ENCODE measurements at places on chromosomes 12 and 14.

DNA sequence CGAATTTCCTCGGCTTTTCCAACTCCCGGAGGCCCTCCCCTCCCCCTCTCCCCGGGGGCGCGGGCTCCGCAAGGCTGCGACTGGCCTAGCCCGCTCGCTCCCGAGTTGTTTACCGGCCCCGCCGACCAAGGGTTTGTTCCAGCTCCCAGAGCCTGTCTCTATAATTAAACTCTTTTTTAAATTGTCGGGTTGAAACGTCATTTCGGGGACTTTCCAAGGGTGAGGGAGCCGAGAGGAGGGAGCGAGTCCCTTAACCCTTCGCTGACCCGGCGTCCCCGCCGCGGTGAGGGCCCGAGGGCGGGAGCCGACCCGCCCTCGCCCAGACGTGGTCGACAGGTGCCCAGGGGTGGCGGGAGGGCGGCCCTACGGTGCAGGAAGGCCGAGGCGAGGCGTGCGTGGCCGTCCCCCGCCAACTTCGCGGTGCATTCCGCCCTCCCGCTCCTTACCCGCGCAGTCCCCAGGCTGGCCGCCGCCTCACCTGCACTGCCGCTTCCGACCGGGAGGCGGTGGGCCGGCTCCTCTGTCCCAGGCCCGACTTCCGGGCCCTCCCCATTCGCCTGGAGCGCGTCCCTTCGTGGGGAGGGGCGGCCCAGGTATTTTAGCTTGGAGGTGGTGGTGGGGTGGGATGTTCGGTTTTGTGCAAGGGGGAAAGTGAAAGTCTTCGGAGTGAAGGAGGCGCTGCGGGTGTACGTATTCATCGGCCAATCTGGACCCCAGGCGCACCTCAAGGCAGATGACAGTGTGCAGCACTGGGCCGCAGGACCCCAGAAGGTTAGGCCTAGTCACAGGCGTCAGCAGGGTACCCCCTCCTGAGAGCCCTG lies 2.9 kb upstream of the ZFP36L1 start:
- DNase-seq: no peak

- no peak for DNase-seq
These were observed 84.8 kb downstream of the BICD1 start for GRCh38 chr12:32191445-32191844.

DNA sequence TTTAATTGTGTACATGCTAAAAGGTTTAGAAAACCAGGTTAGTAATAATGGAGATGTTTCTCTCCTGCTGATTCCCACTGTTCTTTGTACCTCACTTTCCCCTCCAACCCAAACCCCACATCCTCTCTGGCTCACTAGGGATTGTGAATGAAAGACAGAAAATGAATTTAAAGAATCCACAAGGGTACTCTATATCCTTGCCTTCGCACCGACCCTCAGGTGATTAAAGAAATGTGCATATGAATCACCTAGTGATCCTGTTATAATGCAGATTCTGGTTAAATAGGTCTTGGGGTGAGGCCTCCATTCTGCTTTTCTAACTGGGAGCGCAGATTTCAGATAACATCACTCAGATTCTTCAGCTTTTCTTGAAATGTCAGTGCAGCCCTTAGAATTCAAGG lies 84.3 kb upstream of the OTX2 start:
- DNase-seq: no peak

DNA sequence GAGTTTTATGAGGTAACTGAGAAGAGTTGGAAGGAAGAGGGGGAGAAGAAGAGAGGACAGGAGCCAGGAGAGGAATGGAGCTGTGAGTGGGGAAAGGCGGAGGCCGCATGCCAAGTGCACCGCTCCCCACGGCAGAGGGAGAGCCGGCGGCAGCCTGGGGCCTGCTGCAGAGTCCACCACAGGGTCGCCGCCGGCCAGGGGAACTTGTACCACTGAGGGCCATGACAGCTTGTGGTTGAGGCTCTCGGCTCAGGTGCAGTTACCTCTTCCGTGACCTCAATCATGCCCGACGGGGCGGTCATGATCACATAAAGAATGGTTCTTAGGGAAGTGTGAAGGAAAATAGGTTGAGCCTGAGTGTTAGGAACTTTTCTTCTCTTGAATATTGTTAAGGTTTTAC lies 325.0 kb downstream of the SNAPC1 start:
- DNase-seq: no peak

DNA sequence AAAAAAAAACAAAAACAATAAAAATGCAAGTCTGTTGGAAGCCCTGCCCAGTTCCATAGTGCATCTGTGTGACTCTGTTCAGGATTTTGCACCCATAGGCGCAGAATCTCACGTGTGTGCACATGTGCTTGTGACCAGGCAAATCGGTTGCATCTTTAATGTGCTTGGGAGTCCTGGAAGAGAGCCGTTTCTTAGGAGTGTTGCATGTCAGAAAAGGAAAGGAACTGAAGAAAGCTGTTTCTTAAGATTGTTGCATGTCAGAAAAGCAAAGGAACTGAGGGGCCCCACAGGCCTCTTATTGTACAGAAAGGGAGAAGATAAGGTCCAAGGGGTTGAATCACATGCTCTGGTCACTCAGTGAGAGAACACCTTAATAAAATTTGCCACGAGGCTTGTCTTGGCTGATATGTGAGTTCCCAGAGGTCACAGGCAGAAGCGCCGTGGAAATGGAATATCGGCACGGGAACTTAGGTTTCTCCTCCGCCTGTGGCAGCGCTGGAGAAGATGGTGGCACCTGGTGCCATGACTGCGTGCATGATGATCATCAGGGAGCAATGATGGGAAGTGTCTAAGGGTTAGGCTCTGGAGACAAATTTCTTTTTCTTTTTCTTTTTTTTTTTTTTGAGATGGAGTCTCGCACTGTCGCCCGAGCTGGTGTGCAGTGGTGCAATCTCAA lies 90.0 kb downstream of the LRRC74A start:
- no peak for DNase-seq

DNA sequence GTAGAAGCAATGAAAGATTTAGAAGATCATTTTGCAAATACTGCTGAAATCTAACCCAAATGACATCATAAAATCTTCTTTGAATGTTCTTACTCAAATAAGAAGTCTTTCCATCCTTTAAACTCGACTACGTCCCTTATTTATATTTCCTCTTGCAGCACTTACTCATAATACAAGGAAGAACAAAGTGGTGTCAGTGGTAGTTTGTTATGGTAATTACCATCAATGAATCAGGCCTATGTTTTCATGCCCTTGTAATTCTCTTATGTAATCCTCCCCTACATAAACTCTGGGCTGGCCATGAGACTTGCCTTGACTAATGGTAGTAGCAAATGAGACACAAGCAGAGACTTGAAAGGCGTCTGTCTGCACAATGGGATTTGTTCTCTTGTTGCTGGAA lies 17.0 kb downstream of the EEA1 start:
- DNase-seq: no peak

DNA sequence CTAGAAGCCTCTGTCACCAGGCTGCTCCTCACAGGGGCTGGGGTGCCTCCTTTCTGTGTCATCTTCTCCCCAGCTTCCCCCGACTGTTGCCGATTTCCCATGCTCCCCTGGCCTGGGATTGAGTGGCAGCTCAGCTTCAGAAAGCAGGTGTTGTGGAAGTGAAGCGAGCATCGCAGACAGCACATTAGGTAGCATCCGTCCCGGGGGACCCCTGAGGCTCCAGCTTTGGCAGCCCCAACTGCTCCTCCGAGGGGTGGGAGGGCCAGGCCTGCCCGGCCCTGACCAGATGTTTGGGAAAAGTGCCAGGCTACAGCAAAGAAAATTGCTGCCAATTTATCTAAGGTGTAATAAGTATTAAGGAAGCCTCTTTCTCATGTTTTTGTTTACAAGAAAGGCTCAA lies 1045.6 kb downstream of the BCL11B start:
- no peak for DNase-seq

DNA sequence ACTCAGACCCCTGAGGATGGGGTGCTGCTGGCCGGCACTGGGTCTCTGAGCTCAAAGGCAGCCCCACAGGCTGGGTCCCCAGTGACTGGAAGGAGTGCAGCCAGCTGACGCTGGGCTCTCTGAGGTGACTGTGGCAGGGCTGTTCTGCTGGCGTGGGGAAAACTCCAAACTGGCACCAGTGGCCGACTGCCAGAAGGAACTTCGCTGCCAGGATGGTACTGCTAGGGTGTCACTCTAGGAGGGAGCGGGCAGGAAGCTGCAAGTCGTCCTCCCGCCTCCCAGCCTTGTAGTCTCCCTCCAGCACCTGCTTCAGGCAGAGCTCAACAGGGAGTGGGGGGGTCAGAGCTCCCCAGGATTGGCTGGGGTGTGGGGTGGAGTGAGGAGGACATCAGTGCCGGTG lies 41.3 kb downstream of the CDC42BPB start:
- no peak for DNase-seq

DNA sequence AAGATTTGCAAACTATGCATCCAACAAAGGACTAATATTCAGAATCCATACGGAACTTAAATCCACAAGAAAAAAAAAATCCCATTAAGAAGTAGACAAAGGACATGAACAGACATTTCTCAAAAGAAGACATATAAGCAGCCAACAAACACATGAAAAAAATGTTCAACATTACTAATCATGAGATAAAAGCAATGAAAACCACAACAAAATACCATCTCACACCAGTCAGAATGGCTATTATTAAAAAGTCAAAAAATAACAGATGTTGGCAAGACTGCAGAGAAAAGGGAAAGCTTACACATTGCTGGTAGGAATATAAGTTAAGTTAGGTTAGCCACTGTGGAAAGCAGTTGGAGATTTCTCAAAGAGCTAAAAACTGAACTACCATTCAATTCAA lies 16.2 kb downstream of the CDK17 start:
- no peak for DNase-seq

DNA sequence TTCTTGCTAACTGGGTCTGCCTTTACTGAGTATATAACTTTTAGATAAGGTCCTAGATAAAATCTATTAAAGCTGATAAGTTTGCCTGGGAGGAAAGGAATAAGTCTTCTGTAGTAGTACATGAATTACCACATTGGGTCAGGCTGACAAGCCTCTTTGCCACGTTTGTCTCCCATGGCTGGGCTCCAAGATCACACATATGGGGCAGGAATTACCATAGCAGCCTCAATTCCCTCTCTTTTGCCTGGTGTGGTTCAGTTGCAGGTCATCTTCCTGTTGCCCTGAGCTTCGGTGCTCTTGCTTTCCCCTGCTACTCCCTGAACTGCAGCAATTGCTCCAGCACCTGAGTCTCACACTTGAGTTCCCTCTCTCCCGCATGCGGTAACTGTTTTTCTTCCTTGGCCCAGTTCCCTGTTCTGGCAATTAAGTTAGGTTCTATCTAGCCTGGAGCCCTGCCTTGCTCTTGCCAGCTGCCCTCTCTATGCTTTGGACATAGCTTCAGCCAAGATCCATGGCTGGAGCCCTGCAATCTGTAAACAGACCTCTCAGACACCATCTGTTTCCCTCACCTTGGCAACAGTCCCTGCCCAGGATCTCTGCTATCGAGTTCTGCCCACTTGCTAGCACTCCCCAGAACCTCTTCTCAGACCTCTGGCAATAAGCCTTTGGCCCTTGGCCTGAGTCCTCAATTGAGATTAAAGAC lies 5.8 kb upstream of the GLT8D2 start:
- no peak for DNase-seq

- DNase-seq: no peak
These were observed 169.6 kb downstream of the EGLN3 start for GRCh38 chr14:33781236-33781635.

DNA sequence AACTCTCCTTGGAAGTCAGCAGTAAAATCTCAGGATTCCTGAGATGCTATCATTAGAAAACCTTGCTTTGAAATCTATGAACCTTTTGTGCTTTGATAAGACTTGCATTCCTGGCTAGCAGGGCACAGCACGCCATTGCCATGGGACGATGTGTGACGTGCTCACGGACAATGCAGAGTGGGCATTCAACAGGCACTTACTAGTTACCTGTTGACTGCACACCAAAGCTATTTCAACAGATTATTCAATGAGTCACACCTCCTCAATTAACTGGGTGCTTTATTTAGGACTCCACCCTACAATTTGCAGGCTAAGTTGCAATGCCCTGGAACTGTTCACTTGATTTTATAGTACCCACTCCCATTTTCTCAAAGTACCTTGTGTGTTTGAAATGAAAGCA lies 11.3 kb downstream of the NOS1 start:
- no peak for DNase-seq

DNA sequence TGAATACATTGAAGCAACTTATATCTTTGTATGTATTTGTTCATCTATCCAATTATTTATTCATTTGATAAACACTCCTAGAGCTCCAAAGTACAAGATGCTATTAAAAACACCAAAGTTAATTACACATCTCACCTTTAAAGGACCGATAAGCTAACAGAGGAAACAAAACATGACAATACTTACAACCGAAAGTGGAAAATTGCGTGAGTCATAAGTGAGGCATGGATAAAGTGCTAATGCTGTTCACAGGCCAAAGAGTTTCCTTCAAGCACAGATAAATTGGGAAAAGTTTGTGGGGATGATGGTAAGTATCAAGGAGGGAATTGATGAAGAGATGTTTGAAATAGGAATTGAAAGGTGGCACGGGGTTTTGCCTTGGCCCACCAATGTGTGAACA lies 172.8 kb upstream of the KITLG start:
- DNase-seq: no peak

- no peak for DNase-seq
These were observed 262.6 kb upstream of the TMTC1 start for GRCh38 chr12:30046376-30046775.

GRCh38 chr12:123696646-123697045 lies 15.5 kb upstream of the ATP6V0A2 start:
- no peak for DNase-seq

DNA sequence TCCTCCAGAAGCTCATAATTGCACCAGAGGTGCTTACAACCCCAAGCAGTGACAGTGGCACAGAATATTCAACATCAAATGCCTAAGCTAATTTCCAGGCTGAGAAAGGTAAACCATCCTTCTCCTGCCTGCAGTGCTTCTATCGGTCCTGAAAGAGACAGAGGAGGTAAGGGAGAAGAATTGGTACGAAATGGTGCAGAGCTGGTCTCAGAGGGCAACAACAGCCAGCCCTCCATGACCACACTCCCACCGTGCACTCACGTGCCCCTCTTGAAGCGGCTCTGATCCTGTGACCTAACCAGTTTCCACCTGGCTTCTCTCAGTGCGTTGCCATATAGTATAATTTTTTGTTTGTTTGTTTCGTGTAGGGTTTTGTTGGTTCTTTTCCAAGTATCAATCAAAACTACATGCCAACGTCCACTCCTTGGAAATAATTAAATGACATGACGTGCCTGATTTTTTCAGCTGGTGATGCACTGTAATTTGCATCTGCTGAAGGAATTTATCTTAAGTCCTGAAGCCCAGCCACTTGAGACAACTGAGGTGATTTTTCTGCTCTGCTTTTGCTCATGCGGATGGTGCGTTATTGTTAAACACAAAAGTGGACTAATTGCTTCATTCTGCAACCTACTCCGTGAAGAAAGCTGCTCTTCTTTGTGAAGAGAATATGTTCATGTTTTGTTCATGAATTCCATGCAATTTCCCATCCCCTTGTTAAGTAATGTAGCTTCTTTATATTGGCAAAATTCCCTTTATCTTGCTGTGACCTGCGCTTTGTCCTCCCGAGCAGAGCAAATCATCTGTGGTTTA lies 1.3 kb upstream of the ATP2A2 start:
- no peak for DNase-seq

- no peak for DNase-seq
These were observed 31.5 kb upstream of the BHLHE41 start for GRCh38 chr12:26156201-26156871.

GRCh38 chr12:55996201-55996714 lies 818 bp upstream of the SUOX start:
- peak; percentile 10 for DNase-seq

GRCh38 chr12:111227476-111228420 lies 141.1 kb downstream of the PHETA1 start:
- no peak for DNase-seq

- DNase-seq: peak; percentile 16
These were observed 74.6 kb downstream of the DACT1 start for GRCh38 chr14:58712357-58712756.

- DNase-seq: no peak
These were observed 64.2 kb downstream of the PELI2 start for GRCh38 chr14:56182410-56182809.

Data from NCI-H187 treated with DMSO at 0.1 percent for 48 hours (cell line).